ENCODE measurements at places on chromosomes 7 and 10.

GRCh38 chr7:28592861-28593260 is 180.5 kb downstream of the CREB5 start:
- no peak for DNase-seq

DNA sequence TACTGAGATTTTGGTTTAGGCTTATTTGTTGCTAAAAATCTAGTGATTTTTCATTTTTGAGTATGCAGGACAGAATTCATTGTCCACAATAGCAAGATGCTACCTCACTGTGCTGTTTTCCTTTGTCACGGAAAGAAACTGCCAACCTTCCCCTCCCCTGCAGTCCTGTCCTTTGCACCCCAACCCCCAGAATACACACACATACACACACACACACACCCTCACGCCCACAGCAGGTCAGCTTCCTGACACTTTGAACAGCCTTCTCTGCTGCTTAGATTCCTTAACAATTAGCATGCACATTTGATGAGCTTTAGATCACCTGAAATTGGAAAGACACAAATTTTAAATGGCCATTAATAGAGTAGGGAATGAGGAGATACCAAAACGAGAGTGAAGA is 32.1 kb downstream of the ARMC3 start:
- no peak for DNase-seq

GRCh38 chr7:124700655-124701054 is 64.9 kb downstream of the GPR37 start:
- DNase-seq = no peak

DNA sequence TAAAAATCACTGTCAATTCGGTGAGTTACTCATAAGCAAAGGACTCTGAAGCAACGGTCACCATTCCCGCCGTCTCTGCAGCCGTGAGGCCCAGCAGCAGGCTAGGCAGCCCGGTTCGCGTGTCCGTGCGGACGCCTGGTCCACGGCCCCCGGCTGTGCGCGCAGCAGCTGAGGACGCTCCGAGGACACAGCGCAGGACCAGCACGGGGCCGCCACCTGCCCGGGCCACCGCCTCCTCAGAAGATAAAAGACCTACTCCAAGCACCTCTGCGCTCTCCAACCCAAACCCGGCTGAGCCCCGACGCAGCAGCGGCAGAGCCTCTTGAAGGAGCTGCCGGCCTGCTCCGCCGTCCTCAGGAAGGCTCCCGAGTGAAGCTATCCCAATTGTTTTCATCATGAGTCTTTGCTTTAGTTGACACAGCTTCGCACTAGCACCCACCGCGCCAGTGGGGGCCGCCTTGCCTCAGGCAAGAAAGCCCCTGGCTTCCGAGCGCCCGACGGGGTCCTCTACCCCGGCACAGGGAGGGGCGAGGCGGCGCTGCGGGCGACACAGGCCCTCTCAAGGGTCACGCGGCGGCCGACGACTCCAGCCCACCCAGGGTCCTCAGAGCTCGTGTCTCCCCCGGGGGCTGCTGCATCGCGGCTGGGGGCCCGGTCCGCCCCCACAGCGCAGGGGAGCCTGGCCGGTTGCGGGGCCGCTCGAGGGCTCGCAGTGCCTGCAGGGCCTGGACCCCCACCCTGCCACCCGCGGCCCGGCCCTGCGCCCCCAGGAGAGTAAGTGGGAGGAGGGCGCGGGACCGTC is 16.9 kb upstream of the GPR146 start:
- DNase-seq = no peak

DNA sequence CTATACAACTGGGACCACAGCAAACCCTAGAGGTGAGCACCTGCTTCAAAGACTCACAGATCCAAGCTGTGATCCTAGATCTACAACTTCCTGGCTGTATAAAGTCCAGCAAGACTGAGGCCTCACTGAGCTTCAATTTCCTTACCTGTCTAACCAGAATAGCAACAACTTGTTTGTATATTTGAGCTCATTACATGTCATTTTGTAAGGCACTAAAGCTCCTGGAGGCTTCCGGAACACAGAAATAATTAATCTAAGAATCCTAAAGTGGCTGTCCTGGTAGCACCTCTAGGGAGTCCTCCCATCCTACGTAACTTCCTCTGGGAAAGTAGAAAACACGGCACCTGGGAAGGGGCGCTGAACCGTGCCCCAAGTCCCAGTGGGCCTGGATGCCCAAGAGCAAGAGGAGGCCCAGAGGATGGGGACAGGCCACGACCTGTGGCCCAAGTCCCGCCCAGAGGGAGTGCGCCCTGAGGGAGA is 39.4 kb downstream of the HK1 start:
- DNase-seq = no peak

- no peak for DNase-seq
Observed at GRCh38 chr7:81051811-81052413, 133.1 kb upstream of the SEMA3C start.

DNA sequence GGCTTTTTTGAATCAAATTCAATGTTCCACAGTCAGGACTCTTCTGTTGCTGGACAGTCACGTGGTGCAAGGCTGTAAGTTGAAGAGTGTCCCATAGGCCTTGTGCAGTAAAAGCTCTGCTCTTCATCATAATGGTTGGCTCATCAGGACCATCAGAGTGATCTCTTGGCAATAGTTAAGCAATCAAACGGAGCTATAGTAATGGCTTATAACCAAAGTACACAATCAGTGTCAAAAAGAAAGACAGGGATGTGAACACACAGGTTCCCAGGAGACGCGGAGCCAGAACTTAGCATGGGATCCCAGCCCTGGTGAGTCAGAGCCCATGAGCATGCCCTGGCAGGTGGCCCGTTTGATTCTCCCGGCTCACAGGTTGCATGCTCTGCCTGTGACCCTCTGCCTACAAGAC is 10.8 kb upstream of the GPNMB start:
- no peak for DNase-seq

- no peak for DNase-seq
Observed at GRCh38 chr10:71392791-71393781, 3.6 kb upstream of the CDH23 start.

DNA sequence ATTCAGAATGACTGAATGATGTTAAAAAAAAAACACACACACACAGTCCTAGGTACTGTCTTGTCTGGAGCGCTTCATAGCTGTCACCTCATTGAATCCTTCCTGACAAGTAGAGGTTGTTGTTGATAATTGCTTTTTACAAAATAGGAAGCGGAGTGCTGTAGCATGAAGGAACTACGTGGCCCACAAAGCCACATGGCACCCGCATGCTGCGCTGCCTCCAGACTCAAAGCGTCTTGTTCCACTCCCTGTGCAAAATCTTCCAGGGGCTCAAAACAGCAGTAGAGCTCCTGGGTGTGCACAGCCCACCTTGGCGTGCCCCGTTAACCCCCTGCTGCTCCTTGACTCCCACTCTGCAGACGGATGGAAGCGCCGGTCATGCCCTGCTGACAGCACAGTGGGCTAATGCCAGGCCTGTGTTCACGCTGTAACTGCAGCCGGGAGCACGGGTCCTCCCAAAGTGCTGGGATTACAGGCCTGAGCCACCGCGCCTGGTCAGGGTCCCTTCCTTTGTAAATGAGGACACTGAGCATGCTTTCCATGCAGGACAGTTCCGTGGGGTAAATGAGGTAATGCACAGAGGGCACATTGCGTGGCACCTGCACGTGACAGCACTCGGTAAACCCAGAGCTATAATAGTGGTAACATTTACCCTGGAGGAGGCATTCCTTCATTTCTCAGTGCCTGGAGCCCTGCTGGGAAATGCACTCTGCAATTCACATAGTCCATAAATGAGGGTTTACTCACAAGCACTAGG is 91.1 kb upstream of the GNA12 start:
- DNase-seq = no peak

DNA sequence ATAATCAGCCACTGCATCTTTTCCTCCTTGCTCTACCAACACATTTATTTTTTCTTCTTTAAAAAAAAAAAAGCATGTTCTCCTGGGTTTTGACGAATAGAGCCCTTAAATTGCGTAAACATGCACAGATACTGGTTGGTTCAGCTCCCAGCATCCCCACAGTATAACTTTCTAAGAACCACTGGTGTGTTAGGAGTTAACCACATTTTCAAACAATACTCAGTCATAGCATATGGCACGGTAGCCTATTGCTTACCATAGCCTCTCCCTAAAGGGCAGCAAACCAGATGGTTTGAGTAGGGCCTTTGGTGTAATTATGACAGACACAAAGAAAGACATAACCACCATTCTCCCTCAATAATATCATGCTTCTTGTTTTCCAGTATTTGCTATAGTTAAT is 145.0 kb downstream of the LRRC4 start:
- DNase-seq = no peak

- no peak for DNase-seq
Observed at GRCh38 chr10:122551450-122551849, 9.1 kb upstream of the DMBT1 start.

GRCh38 chr7:112898432-112899290 is 108.5 kb upstream of the TMEM168 start:
- no peak for DNase-seq

- no peak for DNase-seq
Observed at GRCh38 chr10:70619271-70620019, 16.9 kb upstream of the PRF1 start.

GRCh38 chr7:141012696-141013344 is 1.9 kb downstream of the MRPS33 start:
- DNase-seq = no peak

GRCh38 chr7:141664450-141664849 is 37.5 kb downstream of the DENND11 start:
- no peak for DNase-seq

DNA sequence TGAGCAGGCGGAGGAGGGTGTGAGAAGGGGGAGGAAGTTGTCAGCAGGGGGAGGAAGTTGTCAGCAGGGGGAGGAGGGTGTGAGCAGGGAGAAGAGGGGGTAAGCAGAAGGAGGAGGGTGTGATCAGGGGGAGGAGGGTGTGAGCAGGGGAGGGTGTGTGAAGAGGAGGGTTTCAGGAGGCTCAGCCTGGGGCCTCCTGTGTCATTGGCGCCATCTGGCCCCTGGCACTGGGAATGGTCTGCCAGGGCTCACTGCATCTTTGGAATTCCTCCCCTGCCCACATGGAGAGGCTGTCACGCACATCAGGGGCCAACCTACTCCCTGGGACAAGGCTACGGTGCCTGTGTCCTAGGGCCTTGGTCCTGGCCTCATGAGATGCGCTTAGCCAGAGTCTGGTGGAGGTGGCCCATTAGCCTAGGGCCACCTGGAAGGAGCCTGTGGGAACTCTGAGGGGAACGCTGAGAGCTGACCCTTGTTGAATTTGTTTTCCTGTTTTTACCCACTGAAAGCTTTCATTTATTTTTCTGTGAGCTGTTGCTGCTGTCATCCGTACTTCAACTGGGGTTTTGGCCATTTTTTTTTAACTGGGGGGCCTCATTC is 18.0 kb downstream of the CAMK2B start:
- no peak for DNase-seq

- no peak for DNase-seq
Observed at GRCh38 chr10:121526801-121527221, 71.4 kb downstream of the FGFR2 start.

GRCh38 chr10:94630017-94630688 is 53.4 kb upstream of the CYP2C18 start:
- no peak for DNase-seq

- no peak for DNase-seq
Observed at GRCh38 chr7:92831716-92832533, 4.4 kb downstream of the CDK6 start.

DNA sequence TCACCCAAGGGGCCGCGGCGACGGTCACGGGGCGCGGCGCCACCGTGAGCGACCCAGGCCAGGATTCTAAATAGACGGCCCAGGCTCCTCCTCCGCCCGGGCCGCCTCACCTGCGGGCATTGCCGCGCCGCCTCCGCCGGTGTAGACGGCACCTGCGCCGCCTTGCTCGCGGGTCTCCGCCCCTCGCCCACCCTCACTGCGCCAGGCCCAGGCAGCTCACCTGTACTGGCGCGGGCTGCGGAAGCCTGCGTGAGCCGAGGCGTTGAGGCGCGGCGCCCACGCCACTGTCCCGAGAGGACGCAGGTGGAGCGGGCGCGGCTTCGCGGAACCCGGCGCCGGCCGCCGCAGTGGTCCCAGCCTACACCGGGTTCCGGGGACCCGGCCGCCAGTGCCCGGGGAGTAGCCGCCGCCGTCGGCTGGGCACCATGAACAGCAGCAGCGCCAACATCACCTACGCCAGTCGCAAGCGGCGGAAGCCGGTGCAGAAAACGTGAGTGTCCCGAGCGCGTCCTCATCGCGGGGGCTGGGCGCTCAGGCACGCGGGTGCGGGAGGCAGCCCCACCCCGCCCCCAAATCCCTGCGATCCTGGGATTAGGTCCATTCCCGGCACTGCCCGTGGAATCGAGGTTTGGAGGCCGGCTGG is 509 bp downstream of the AHR start:
- DNase-seq = peak; percentile 22

GRCh38 chr10:130929422-130930325 is 381.8 kb downstream of the TCERG1L start:
- DNase-seq = no peak

DNA sequence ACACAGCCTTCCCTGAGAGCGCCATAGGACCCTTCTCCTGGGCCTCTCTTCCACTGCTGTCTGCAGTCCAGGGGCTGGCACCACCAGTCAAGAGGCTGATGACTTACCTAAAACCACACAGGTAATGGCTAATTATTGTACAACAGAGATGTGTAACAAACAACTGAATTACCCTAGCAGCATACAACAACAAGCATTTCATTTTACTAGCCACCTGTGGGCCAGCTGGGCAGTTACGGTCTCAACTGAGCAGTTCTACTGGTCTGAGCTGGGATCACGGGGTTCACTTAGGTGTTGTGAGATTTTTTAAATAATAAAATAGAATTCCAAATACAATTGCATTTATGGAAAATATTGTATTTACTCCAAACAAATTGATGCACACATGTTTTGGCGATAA is 431.9 kb downstream of the TNS3 start:
- DNase-seq = no peak

DNA sequence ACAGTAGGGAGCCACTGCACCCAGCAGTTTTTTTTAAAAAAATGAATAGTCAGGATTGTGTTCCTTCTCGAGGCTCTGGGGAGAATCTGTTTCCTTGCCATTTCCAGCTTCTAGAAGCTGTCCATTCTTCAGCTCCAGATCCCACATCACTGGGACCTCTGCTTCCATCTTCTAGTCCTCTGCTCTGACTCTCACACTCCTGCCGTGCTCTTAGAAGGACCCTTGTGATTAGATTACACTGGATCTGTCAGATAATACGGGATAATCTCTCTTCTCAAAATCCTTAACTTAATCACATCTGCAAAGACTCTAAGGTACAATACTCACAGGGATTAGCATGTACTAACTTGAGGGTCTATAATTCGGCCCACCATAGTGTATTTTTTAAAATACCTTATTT is 158.9 kb upstream of the SP4 start:
- no peak for DNase-seq

DNA sequence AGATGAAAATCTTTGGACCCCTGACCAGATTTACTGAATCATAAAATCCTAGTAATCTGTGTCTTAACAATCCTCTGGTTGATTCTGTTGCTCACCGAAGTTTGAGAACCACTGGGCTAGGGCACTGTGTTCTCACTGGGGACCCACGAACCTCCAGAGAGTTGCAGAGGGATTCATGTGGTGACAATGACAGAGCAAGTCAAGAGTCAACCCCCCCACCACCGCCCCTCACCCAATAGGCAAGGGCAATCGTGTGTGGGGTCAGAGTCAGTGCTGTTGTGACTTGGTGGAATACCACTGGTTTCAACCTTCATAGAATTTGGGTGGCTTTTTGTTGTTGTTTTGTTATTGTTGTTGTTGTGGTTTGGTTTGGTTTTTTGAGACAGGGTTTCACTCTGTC is 23.5 kb upstream of the NRP1 start:
- DNase-seq = no peak

All from stimulated activated CD4-positive, alpha-beta T cell treated with anti-CD3 and anti-CD28 coated beads, Interleukin-1b, Interleukin-23, amount 100 ng/mL, for 1 hour (primary cell).